ENCODE measurements at places on chromosomes 6 and 20.

DNA sequence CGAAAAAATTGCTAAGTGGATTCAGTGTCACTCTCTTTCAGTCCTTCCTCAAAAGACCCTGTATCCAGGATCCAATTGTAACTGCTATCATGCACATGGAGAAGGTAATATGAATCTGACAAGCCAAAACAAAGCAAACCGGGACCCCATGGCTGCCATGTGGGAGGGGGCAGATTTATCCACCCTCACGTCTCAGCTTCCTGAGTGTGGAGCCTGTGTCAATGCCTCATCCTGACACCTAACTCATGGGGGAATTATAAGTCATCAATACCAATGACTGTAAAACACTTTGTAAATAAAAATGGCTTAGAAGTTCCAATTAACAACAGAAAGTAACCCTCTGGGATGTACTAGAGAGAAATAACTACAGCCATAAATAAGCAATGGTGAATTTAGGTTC is 174.1 kb upstream of the MCHR2 start:
- DNase-seq, result no peak

GRCh38 chr6:66190858-66191257 is 483.8 kb upstream of the EYS start:
- DNase-seq, result no peak

GRCh38 chr6:70241031-70241430 is 61.9 kb downstream of the COL9A1 start:
- no peak for DNase-seq

DNA sequence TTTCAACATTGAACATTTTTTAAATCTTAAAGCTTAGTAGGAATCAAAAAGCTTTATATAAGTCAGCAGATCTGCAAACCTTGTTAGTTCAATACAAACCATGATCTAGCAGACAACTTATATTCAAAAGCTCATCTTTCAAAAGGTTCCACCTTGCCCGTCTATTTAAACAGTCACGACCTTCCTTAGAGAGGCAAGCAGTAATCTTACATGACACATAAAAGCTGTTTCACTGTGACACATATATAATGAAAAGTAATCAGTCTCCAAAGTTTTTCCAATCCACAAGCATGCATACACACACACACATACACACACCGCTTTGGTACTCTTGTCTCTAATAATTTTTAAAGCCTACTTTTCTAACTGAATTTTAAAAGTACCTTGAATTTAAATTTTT is 12.9 kb downstream of the SOD2 start:
- DNase-seq, result no peak

DNA sequence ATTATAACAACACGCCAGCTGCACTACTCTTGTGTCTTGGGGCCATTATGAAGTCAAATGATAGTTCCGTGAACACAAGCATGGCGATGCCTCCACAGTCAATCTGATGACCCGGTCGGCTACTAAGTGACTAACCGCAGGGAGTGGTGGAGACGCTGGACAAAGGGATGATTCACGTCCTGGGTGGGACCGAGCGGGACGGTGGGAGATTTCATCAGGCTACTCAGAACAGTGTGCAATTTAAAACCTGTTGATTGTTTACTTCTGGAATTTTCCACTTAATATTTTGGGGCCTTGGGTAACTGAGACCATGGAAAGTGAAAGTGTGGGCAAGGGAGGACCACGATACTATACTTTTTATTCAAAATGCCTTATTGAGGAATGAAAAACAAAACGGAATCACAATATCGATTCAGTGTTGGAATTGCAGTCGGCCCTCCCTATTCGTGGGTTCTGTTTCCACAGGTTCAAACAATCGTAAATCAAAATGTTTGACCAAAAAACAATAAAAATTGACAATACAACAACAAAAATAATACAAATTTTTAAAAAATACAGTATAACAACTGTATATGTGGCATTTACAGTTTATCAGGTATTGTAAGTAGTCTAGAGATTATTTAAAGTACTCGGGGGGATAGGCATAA is 66.5 kb downstream of the MYLK4 start:
- DNase-seq, result no peak

DNA sequence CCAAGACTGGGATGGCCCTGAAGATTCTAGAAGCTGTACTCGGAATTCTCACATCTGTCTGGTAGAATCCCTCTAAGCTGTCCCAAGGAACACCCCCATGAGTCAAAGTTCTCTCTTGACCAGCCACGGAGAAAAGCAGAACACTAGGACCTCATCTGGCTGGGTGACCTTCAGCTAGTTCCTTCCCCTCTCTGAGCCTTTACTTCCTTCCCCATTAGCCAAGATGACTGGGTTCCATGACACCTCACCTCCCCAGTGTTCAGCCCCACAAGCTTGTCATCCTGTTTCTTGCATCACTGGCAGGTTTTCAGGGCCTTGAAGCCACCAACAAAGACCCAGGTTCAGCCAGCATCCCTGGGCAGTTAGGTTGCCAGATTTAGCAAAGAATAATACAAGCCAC is 47.8 kb downstream of the MAFB start:
- peak; percentile 39 for DNase-seq

GRCh38 chr6:97052152-97052787 is 127.7 kb downstream of the KLHL32 start:
- no peak for DNase-seq

- DNase-seq, result no peak
Measured at GRCh38 chr6:105452924-105453756, 50.3 kb upstream of the PREP start.

- no peak for DNase-seq
Measured at GRCh38 chr6:12335131-12335527, 45.0 kb downstream of the EDN1 start.

DNA sequence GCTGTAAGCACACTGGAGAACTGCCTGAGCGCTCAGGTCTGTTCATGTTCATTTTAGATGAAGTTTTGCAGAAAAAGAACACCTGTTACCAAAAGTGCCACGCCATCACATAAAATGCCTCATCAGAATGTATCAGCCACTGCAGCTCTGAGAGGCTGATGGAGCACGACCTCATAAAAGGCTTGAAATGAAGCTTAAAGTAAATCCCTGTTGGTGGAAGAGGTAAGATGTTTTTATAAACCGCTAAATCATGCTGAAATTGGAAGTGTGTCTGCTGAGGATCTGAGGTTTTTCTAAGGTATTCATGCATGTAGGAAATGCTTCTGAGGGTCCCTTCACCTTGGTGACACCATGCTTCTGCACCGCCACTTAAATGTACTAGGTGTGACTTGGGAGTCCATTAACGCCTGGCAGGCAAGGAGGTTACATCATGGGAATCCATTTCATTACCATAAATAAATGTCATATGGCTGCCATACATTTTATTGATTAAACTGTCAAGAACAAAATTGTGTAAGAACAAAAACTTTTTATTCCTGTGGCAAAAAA is 363.1 kb upstream of the AGPAT4 start:
- no peak for DNase-seq
